ENCODE measurements at places on chromosomes 3 and 15. TPM values are rescaled to one million over a fixed set of nuclear protein-coding genes. Genes with fewer than 3 reads are reported as not detected.
A peak's percentile ranks its signal among the peaks of the same experiment; 100 is the strongest.

- DNase-seq = no peak
Measured at GRCh38 chr15:50883903-50884302, 24.6 kb upstream of the AP4E1 start.

DNA sequence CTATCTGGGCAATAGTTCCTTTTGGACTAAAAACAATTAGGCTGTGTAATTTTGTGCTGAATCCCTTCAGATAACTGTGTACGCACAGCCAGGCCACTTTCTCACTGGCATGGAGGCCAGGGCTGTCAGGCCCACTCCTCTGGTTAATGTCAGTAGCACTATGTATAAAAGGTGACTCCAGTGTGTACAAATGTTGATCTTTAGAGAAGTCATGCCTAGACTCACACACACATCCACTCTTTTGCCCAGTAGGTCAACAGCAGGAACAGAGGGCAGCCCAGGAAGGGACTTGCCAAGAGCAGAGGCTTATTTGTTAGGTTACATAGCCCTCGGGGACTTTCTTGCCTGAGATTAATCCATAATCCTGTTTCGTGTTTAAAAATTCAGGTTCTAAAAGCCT is 416.6 kb upstream of the WNT5A start:
- DNase-seq = no peak

GRCh38 chr15:48400086-48400485 is 68.9 kb downstream of the DUT start:
- no peak for DNase-seq

GRCh38 chr15:40747685-40748631 is 7.1 kb downstream of the RMDN3 start:
- DNase-seq = peak; percentile 88

GRCh38 chr15:70195171-70195570 is 97.5 kb upstream of the TLE3 start:
- peak; percentile 70 for DNase-seq

DNA sequence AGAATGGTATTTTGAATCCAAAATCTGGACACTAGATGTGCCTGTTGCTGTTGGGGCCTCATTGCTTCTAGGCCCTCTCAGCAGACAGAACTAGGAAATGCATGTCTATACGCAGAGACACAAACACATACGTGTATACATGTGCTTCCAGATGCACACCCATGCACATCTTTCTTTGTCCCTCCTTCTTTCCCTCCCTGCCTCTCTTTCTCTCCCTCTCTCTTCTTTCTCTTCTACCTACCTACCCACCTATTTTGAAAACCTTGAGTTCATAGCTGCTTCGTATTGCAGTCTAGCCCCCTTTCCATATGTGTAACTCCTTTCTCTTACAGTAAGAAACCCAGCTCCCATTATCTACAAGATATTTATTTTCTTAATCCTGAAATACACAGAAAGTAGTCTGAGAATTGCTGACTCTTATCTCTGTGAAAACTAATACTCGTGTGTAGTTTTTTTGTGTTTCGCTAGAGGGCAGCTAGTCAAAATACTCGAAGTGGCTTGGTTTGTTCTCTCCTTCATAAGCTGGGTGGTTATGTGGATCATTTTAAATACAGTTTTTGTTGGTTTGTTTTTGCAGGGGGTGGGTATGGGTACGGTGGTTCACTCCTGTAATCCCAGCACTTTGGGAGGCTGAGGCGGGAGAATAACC is 18.5 kb downstream of the RPL32 start:
- no peak for DNase-seq

GRCh38 chr3:123141276-123141675 is 60.5 kb upstream of the SEC22A start:
- no peak for DNase-seq

DNA sequence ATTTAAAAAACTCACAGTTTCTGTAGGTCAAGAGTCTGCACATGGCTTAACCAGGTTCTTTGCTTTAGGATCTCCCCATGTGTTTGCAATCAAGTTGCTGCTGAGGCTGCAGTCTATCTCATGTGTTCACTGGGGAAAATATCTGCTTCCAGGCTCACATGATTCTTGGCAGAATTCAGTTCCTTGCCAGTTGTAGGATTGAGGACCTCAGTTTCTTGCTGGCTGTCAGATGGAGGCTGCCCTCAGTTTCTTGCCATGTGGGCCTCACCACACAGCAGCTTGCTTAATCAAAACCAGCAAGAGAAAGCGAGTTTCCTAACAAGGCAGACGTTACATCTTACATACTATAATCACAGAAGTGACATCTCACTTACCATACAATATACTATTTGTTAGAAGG is 10.0 kb upstream of the TBC1D5 start:
- DNase-seq = no peak

DNA sequence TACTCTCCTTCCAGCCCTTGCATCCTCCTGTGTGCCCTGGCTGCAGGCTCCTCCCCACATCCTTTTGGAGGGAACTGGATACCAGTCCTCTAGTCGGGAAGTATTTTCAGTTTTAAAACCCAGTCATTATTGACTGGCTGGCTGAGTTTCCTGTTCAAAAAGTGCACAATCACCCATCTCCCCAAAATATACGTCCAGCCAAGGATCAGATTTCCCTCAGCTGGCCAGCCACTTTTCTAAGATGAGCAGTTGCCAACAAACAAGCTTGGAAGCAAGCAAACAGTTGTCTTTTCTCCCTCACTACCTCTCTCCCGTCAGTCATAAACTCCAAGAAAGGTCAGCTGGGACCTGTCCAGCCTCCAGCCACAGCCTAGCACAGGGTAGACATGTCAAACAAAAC is 147.7 kb upstream of the GALNT15 start:
- no peak for DNase-seq

- DNase-seq = no peak
Measured at GRCh38 chr3:8657804-8658305, 13.3 kb upstream of the SSUH2 start.

- DNase-seq = peak; percentile 42
Measured at GRCh38 chr15:83207009-83207659, 489 bp downstream of the HDGFL3 start.

DNA sequence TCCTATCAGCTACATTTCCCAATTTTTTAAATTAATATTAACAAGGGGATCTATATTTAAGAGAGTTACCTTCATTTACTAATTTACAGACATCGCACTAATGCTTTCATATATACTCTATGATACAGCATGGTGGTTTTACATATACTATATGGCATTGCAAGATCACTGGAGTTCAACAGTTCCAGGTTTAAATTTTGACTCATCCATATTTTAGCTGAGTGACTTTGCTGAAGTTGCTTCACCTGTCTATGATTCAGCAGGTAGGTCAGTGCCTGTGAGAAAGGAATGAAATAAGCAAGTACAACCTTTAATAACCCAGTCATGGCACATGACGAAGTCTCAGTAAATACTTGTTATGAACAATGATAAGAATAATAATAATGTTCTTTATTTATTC is 211.1 kb downstream of the P3H2 start:
- DNase-seq = no peak

- DNase-seq = no peak
Measured at GRCh38 chr3:100496711-100497261, 4.4 kb downstream of the TMEM45A start.

- DNase-seq = no peak
Measured at GRCh38 chr3:71214797-71215196, 368.7 kb downstream of the FOXP1 start.

DNA sequence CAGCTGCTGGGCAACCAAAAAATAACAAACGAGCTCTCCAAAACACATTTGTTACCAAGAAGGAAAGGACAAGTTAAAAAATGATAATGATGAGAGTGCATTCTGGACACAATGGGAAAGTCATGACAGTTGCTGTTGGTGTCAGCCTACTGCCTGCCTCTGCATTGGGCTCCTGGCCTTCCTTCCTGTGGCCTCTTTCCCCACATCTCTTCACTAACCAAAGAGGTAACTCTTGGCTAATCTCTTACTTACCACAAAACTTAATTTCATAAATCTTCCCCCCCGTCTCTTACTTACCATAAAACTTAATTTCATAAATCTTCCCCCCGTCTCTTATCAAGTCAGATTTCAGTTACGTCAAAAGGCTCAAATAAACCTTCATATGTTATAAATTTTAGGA is 58.6 kb downstream of the AGTR1 start:
- no peak for DNase-seq

DNA sequence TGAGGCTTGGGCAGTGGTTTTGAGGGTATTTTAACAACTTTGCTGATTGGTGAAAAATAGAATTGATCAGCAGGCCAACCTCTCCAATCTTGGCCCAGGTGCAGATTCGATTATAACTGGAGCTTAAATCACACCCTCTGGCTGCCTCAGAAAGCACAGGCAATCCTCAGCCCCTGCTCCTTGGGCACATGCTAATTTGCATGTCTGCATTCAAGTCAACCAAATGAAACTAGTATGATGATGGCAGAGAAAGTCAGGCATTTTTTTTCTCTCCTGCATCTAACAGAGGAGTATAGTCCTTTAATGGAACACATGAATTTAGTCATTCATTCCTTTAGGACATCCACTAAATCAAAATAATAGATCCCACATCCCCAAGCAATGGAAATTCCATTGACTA is 16.8 kb upstream of the NMNAT3 start:
- no peak for DNase-seq

- no peak for DNase-seq
Measured at GRCh38 chr15:101694261-101694660, 30.0 kb downstream of the TARS3 start.

DNA sequence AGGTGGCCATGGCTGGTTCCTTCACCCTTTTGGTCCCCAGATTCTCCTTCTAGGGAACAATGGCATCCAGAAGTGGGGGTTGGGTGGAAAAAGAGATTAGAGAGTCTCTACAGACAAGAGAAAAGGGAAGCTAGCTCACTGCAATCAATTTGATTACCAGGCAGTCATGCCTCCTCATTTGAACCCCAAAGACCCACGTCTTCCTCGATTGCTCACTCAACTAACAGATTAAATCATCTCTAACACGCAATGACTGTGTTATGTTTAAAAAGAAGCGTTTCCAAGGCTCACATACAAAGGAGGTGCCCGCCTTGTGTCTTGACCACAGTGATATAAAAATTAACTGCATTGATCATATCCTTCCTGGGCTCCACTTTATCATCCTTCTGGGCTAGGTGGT is 57.6 kb downstream of the BHLHE40 start:
- DNase-seq = no peak

DNA sequence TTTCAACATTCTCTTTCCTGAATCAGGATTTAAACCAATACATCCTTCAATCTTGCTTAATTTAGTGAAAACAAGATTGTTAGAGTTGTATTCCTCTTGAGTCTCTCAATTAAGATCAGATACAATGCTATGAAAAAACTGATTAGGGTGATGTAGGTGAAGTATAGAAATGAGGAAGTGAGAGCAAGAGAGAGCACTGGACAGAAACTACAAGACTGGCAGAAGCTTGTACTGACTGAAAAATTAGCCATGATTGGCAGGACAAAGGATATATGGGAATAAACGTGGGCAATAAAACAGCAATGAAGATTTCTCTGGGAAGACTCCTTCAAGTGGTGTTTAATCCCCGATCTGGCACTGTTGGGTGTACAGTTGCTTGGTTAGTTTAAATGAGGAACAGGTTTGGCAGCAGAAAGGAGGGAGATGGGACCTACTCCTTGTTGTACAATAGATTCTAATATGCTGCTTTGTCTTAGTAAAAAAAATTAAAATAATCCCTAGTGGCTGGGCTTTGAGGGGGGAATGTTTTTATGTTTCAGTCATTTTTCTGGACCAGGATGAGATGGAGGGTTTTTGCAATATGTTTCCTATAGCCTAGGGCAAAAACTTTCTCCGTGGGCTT is 252.7 kb downstream of the SLC9A9 start:
- no peak for DNase-seq

DNA sequence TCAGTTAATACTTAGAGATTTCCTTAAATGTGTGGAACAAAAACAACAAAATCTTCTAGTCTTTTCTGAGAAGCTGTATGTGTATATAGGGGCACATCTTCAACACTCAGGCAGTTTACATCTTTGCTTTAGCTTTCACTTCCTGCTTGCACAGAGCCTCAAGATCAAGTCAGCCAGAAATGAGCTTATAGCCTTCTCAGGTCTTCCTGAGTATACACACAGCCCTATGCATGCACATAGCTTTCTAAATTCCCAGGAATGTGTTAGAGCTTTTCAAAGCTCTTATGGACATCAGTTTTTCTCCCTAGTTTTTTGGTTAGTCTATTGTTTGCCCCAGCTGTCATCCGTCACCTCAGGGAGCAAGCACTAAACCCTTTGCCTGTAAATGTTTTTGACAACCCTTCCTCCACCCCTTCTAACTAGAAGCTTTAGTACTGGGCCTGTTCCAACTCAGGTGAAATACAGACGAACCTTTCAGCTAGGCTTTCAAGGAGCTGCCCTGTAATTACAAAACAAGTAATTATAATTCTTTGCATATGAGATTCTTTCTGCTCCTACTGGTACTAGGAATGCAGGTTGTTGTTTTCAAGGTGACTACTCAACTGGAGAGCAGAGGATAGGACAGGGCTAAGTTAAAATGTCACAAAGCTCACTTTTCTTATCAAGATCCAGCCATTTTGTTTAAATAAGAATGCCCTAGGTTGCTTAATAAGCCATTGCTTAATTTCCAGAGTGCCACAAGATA is 22.6 kb upstream of the MTMR10 start:
- no peak for DNase-seq

DNA sequence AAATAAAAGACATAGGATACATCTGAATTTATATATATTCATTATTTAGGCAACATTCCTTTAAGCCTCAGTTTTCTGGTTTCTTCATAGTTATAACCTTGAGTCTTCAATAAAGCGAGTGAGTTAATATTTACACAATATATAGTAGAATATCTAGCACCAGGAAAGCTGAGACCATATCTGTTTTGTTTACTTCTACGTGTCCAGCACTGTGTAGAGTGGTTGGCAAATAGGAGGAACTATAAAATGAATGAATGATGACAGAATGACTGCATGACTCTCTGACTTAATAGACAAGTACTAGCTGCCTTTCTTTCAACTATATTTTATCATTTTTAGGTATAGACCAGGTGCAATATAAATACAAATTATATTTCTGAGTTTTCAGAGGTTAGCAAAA is 197.8 kb upstream of the RBMS3 start:
- no peak for DNase-seq

- no peak for DNase-seq
Measured at GRCh38 chr3:142852009-142852408, 36.9 kb downstream of the PCOLCE2 start.

The SUCLG2 gene
- 104 TPM for total RNA-seq

The PSMD6 gene
- 121 TPM for total RNA-seq

The LRRC31 gene
- not detected for total RNA-seq

The ZNF662 gene
- not detected for total RNA-seq

The EDEM1 gene
- total RNA-seq = 12.6 TPM

The GOLGA8S gene
- not detected for total RNA-seq

The CKMT1B gene
- 30.9 TPM for total RNA-seq

The CDAN1 gene
- 12.6 TPM for total RNA-seq

The PLA2G4F gene
- total RNA-seq = not detected

The CASR gene
- total RNA-seq = not detected

The AHSG gene
- total RNA-seq = not detected

The SLC22A13 gene
- total RNA-seq = not detected

The C3orf85 gene
- total RNA-seq = not detected

The GNAT1 gene
- not detected for total RNA-seq

The TRANK1 gene
- 0.44 TPM for total RNA-seq

The TMEM108 gene
- not detected for total RNA-seq

The SHC4 gene
- not detected for total RNA-seq

The GOLGA6L7 gene
- total RNA-seq = not detected

The PLD1 gene
- not detected for total RNA-seq

The AEN gene
- 112 TPM for total RNA-seq

The FOXL2NB gene
- total RNA-seq = not detected

The WNT5A gene
- total RNA-seq = 16.4 TPM
